ENCODE measurements at places on chromosomes 5 and 9. TPM values are rescaled to one million over a fixed set of nuclear protein-coding genes. Genes with fewer than 3 reads are reported as not detected.

Gene AUH
- 28.9 TPM for polyA plus RNA-seq

DNA sequence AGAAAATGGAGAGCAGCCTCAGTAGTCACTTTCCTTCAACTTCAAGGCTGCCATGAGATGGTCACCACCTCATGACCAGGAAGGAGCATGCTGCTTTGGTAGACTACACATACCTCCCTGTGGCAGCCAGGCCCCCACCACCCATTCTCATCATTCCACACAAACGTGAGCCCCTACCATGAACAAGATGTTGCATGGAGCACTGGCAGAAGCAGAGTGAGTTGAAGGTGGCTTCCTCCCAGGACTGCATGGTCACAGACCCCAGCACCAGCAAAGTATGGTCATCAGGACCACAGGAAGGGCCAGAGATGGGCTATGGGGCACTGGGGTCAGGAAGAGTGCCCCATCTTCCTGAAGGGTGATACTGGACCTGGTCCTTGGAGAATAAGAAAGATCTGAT lies 65.5 kb upstream of the FOXE1 start:
- no peak for DNase-seq

- no peak for DNase-seq
Measured at GRCh38 chr5:95743232-95743631, 12.1 kb downstream of the RHOBTB3 start.

DNA sequence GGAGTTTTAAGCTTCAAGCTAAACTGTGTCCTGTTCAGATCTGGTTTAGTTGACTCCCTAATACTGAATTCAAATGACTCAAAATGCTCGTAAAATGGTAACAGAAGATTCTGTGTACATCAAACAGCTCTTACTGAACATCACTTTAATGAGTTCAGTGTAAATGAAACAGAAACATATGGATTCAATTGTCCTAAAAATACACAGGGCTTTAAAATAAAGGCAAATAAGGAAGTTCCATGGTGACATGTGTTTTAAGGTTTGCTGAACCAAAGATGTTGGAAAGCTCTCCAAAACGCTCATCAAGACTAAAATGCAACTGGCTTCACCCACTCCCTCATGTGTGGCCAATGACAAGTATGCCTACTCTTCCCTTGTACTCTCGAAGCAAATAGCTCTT lies 340.0 kb upstream of the PIK3R1 start:
- DNase-seq = no peak

DNA sequence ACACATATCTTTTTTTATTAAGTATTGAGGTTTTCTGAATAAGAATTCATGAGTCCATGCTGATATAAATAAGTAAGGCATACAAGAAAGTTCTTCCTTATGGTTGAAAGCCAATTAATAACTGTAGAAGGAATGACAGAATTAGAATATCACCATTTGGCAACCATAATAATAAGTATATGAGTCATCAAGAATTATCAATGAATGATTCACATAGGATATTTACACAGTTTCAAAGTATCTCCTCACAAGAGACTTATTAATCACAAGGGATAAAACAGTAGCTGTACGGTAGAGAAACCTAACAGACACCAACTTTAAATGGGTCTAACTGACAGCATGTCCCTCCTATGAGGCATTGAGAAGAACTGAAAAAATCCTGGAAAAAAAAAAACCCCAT lies 161.6 kb downstream of the NR3C1 start:
- DNase-seq = no peak

DNA sequence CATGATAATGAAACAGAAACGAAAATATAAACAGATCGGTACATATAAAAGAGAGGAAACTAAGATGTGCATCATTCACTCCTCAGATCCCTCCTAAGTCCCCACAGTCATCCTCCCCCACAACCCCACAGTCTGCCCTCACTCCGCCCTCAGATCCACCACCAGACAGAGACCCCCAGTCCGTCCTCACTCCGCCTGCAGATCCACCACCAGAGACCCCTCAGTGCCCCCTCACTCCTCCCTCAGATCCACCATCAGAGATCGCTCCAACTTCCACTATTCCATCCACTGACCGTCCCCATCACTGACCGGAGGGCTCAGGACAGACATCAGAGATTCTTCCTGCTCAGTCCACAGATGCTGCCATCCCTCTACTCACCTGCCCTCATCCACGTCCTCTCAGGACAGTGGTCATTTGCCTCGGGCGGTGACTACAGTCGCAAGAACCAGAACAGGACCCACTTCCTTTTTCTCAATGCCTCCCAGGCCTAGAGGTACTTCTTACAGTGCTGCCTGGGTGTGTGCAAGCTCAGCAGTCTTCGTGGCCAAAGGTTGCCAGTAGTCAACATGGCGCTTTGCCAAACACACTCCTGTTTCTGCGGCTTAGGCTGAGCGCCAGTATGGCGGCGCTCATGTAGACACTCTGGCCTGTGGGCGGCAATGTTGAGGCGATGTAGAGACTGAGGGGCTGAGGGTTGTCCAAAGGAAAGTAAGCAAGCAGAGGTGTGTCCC lies 8.3 kb upstream of the SPATA31C1 start:
- no peak for DNase-seq

DNA sequence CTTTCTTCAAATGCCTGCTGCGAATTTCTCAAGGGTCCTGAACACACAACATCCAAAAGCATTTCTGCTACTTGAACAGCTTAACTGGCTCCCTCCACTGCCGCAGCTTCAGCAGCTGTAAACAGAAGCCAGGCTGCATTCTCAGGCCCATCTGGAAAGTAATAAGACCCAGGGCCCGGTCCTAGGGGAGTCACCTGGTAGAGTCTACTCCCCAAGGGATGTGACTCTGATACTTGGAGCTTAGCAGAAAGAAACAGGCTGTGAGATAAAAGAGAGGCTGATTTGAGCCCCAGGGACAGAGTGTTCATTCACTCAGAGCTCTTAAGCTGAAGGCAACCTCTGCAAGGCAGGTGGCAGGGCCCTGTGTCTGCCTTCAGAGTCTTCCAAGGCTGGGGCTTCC lies 356.8 kb downstream of the SPOCK1 start:
- DNase-seq = no peak

Data from left lung (tissue), 14 donors.